Stimulated activated CD8-positive, alpha-beta memory T cell treated with anti-CD3 and anti-CD28 coated beads, Interleukin-4, amount 100 ng/mL, for 48 hours (primary cell): ENCODE measurements at places on chromosomes 7 and 10.

DNA sequence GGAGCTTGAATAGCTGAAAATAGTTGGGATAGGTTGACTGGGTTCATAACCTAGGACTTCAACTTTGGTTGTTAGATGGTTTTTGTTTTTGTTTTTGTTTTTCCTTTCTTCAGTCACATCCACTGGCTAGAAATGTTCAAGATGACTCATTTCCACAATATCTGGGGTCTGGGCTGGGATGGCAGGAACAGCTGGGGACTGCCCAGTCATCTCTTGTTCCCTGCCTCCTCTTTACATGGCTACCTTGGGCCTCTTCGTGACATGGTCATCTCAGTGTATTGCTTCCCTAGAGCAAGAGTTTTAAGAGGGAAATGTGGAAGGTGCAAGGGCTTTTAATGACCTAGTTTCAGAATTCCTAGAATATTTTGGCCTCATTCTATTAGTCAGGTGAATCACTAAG lies 915.8 kb downstream of the XPNPEP1 start:
- DNase-seq: no peak

- DNase-seq: no peak
These were observed 10.1 kb downstream of the DENND10 start for GRCh38 chr10:119113751-119114732.

GRCh38 chr7:18347170-18347569 lies 148.4 kb upstream of the HDAC9 start:
- no peak for DNase-seq

GRCh38 chr7:18364396-18364795 lies 131.2 kb upstream of the HDAC9 start:
- no peak for DNase-seq

DNA sequence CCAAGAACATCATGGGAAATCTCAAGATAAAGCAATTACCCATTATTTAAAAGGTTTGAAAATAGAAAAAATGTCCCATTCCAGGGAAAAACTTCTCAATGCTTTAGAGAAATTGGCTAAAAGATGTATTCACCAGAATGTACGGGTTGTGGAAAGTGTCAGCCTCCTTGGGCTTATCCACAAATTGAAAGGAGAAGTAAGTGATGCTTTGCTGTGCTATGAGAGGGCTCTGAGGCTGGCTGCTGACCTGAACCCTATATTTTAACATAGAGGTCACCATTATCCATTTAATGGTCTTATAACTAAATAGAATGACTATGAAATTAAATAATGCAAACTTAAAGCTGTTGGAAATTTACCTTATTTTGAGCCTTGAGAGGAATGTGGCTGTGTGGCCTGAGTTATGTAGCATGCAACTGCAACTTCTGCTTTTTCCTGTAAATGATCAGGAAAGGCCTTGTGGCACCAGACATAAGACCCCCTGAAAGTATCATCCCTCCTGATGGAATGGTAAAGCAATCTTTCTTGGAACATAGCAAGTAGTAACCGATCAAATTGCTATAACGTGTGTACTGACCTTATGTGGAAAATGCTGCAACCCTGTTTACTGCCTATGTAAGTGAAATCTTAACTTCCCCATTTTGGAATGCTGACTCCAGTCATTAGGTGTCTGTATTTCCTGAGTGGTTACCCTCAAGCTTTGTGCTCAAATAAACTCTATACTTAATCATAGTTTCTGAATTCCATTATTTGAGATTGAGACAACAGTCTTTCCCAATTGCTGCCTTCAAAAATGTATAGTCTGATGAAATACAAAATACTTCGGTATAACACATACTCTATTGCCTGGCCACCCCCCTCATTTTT lies 6.9 kb downstream of the IFIT1B start:
- no peak for DNase-seq

- DNase-seq: no peak
These were observed 23.7 kb upstream of the AGR3 start for GRCh38 chr7:16905300-16906044.

DNA sequence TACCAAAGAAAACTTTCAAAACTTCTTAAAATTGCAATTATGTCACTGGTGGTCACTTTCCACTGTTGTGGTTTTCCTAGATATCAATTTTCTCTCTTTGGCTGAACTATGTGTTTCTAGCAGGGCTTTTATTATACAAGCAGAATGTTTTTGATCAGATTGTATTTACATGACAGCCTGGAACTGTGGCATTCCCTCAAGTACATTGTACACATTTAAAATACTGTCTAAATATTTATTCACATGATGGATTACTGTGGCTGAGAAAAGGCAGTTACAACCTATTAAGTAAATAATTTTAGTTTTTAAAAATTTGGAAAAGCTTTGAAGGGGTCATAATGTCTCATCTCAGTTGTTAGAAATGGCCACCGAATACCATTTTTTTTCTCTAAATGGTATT lies 231.9 kb upstream of the PPP1R3A start:
- no peak for DNase-seq

DNA sequence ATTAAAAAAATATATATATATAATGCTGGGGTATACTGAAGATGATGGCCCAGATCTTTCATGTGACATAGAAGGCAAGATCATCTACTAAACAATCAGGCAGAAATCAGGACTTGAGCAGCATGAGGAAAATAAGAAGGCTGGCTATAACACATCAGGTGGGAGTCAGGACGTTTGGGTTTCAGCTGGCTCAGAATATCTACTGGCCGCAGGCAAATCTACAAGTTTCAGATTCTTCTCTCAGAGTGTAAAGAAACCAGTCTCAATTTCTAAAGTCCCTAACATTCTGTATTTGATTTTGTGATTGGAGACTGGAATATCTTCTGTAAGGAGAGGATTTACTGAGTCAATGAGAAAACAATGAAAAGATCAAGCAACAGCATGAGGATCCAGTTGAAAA lies 37.7 kb upstream of the FAM3C start:
- DNase-seq: no peak

DNA sequence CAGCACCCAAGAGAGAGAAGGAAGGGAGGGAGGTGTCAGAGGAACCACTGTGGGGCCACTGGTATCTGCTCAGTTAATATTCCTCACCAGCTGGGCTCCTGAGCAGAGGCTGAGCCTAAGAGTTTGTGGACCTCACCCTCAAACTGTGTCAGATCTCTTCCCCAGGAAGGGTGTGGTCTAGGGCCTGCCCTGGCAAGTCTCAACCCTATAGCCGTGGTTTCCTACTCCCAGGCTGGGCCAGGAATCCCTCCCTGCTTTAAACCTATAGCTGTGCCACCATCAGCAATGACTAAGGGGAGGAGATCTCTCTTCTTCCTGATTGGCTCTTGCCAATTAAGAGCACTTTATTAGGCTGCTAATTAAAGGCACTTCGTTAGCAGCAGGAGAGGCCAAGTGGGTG lies 29.9 kb downstream of the POLL start:
- no peak for DNase-seq

DNA sequence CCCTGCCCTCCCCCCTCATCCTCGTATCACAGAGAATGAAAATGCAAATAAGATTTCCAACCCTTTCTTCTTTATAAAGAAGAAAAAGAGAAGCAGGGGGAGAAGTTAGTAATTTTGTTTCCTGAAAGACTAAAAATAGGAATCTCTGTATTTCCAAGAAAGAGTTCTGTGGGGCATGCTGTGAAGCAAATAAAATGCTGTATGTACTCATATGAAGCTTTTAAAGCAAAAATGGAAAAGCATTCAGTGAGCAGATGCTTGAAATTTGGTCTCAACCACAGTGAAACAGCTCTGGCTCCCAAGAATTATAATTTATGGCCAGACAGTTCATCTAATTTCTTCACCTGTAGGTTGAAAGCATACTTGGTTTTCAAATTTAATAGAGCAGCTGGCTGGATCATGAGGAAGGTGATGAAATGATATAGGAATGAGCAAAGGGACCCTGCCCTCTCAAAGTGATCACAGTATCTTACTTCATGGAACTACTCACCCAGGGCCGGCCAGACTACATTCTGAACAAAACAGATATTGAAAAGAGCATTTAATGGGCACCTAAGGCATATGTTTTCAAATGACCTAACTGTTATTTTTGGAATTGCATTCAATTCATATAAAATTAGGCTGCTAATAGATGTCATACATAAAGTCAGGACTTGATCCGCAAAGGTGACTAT lies 31.4 kb downstream of the SVIL start:
- no peak for DNase-seq

GRCh38 chr7:19558527-19558926 lies 150.3 kb downstream of the POLR1F start:
- DNase-seq: no peak

GRCh38 chr7:155211761-155212160 lies 85.9 kb upstream of the INSIG1 start:
- no peak for DNase-seq

DNA sequence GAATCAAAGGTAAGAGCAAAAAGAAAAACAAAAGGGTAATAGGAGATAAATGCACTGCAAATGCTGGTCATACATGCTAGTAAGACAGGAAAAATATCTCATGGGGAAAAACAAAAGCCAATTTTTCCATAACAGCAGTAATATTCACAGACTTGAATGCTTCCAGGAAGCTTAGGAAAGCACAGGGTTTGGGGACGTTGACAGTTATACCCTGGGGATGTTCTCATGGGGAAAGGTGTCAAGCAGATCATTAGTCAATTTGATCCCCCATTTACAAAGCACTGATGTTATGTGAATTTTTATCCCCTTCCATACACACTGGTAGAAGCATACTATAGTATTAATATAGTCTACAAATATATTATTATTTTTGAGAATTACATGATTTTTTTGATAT lies 232.7 kb downstream of the SORCS1 start:
- DNase-seq: no peak

DNA sequence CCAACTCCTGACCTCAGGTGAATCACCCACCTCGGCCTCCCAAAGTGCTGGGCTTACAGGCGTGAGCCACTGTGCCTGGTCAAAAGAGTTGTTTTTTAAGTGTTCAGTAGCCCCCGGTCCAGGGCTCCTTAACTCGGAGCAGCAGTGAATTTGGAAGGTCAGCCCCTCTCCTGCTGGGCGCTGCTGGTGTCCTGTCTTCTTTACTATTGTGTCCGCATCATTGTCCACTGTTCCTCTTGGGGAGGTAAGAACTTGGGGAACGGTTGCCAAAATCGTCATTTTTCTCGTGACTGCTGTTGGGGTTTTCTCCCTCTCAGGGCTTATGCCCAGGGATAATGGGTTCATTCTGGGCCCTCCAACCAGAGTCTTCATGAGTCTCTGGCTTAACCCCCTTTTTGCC lies 46.7 kb downstream of the CAMK1D start:
- no peak for DNase-seq
